ENCODE measurements at places on chromosomes 4 and X.

- DNase-seq = no peak
Measured at GRCh38 chr4:146123231-146123630, 52.3 kb upstream of the LSM6 start.

DNA sequence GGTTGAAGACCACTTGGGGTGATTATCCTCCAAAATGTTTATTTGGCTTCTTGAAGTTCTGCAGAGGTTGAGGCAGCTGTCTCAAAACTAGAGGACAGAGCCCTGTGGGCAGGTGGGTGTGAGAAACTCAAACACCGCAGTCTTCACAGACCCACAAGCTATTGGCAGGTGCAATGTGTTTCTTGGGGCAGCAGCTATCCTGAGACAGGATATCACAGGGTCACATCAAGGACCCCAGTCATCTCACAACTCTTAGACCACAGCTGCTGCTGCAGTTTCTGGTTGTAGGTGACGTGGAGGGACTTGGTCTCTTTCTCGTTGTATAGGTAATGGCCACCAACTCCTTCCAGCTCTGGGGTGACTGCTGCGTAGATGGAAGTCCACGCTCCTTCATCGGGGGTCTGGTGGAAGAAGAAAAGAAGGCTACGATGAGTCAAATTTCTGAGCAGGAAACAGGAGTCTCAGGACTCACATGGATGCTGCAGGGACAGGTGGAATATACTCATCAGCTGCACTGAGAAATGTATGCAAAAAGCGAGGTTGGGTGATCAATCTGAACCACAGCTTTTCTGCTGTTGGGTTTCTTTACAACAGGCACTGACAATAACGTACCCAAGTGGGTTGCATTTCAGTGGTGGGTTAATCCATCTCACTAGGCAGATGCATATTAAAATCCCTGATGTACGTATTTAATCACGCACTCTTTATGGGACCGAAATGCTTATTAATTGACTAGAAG, 279.8 kb downstream of the DHRSX start:
- DNase-seq = no peak

DNA sequence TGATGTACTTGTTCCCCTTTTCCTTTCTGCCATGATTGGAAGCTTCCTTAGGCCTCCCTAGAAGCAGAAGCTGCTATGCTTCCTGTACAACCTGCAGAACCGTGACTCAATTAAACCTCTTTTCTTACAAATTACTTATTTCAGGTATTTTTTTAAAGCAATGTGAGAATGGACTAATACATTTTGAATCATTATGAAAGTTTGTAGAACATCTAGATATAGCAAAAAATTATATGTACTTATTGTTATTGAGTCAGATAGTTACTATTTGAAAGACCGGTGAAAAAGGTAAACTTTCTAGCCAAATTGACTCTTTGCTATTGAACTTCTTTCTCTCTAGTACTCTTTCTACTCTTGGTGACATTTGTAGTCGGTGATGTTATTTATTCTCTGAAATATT, 777.3 kb upstream of the GALNTL6 start:
- DNase-seq = no peak

GRCh38 chrX:56798866-56799758, 70.1 kb downstream of the NBDY start:
- DNase-seq = no peak

DNA sequence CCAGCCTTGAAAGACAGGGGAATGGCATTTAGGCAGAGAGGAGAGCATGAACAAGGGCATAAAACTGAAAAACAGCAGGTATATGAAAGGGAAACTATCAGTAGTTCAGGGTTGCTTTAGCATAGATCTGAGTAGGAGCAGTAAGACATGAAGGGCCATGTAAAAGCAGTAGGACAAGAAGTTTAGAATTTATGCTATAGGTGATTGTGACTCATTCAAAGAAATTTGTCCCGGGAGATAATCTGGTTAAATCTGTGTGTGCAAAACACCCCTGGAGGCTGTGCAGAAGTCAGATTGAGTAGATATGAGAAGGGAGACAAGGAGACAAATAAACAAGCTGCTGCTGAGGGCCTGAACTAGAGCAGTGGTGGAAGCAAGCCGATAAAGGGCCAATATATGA, 109.1 kb upstream of the BMP3 start:
- DNase-seq = no peak

DNA sequence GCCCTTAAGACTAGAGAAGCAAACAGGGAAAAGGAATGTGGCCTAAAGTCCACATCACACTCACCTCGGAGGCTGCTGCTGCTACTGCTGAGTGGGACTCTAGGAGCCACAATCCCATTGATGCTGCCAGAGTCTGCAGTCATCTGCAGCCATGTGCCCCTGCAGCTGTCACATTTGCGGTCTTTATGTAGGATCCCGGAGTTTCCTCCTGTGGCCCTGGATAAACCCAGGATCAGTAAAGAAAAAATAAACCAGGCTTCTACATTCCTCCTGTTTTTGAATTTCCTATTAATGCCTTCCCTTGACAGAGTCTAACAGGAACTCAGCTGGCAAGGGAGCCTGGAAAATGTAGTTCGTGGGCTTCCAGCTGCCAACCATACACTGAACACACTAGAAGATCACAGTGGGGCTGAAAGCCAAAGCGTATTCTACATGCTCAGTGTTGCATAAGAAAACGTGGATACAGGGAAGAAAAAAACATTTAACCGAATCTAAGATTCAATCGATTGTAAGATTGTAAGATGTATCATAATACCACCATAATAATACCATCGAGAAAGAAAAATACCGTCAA, 10.3 kb upstream of the PHEX start:
- DNase-seq = no peak

- no peak for DNase-seq
Measured at GRCh38 chrX:39725928-39726619, 371.7 kb downstream of the BCOR start.

DNA sequence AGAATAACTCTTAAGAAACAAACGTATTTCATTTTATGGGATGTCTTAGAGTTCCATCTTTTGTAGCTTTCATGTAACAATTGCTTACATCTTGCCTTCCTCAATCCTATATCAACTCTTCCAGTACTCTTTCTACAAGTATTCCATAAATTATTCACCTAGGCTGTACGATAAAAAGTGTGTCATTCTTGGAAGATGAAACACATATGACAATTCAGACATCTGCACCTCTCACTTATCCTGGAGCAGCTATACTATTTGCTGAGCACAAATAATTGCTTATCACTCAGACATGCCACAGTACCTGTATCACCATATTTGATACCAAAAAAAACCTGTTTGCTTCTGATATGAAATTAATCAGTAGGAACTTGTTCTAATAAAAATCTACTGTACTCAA, 1.0 kb downstream of the POF1B start:
- DNase-seq = no peak

Measured in progenitor cell of endocrine pancreas (in vitro differentiated cells).